ENCODE measurements at places on chromosomes 6 and 20.

GRCh38 chr6:26379292-26379691 lies 3.6 kb upstream of the BTN2A2 start:
- no peak for DNase-seq

- no peak for DNase-seq
These were observed 13.4 kb downstream of the PRSS16 start for GRCh38 chr6:27260836-27261375.

- no peak for DNase-seq
These were observed 540.7 kb downstream of the BMP2 start for GRCh38 chr20:7308163-7308562.

GRCh38 chr6:2731281-2731909 lies 19.3 kb downstream of the MYLK4 start:
- no peak for DNase-seq

GRCh38 chr20:23654000-23654399 lies 16.2 kb upstream of the CST3 start:
- DNase-seq, result no peak

Data from aorta (tissue), 5 donors.